ENCODE measurements at places on chromosomes 11 and 22.
A peak's percentile ranks its signal among the peaks of the same experiment; 100 is the strongest.

DNA sequence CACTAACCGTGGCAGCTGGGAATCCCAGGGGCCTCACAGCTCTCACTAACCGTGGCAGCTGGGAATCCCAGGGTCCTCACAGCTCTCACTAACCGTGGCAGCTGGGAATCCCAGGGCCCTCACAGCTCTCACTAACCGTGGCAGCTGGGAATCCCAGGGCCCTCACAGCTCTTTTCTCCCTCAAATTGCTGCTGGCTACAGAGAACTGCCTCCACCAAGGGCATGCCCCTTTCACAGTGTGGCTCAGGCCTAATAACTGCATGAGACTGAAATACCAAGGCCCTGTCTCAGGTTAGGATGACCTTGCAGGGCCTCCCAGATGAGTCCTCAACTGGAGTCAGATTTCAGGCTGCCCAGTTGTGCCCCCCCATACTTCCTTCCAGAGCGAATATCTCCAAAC is 35.1 kb upstream of the GGTLC2 start:
- no peak for DNase-seq

- DNase-seq: peak; percentile 54
These were observed 4.2 kb upstream of the ANO1 start for GRCh38 chr11:70073871-70074371.

DNA sequence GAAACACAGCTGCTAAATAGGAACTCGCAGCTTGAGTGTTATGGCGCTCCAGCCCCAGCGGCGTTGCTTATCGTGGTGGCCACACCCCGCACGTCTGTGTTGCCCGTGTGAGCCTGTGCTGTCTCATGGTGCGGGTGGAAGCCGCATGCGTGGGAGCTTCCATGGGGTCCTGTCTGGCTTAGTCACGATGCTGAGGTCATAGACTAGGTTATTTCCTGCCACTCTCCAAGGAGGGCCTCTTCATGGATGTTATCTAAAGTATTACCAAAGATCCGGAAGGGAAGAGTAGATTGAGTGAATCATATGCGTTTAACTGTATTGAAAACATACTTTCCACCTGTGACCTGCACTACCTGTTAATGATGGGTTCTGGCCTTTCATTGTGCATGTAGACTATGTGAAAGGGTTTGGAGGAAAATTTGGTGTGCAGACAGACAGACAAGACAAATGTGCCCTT is 21.7 kb downstream of the CTTN start:
- DNase-seq: no peak

DNA sequence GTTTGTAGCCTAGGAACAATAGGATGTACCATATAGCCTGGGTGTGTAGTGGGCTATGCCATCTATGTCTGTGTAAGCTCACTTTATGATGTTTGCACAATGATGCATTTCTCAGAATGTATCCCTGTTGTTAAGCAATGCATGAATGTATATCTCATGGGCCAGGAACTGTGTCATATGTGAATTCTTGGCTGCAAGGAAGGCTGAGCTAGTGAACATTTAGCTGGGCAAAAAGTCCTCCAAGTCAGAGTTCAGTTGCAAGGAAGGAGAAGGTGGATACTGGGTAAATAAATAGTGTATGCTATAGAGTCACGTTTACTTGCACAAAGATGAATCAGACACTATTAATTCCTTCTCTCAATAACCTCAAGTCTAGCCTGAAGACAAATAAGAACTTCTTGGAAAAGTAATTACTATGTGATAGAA is 136.1 kb downstream of the EHF start:
- no peak for DNase-seq

GRCh38 chr22:29559853-29560252 is 6.3 kb upstream of the THOC5 start:
- no peak for DNase-seq

- DNase-seq: peak; percentile 89
These were observed 43.6 kb downstream of the CACNG2 start for GRCh38 chr22:36659762-36660509.

DNA sequence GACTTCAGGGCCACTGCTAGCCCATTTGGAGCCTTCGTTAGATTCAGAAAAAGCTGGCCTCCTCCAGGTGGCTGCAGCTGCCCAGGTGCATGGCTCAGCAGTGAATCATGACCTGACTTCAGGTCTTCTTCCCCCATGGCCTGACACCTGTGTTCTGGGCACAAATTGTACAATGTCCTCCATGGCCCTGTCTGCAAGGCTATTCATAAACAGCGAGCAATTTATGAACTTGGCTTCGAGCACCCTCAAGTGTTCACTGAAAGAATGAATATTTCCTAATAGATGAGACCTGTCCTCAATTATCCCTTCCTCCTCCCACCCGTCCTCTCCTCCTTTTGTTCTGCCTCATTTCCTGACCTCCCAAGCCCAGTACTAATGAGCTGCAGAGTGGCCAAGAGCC is 12.2 kb upstream of the VPS37C start:
- DNase-seq: peak; percentile 38

GRCh38 chr22:29291215-29291614 is 15.2 kb upstream of the GAS2L1 start:
- DNase-seq: no peak

- DNase-seq: no peak
These were observed 569.8 kb upstream of the B3GAT1 start for GRCh38 chr11:134981835-134982234.

GRCh38 chr11:99522467-99523173 is 501.9 kb downstream of the CNTN5 start:
- DNase-seq: peak; percentile 8

DNA sequence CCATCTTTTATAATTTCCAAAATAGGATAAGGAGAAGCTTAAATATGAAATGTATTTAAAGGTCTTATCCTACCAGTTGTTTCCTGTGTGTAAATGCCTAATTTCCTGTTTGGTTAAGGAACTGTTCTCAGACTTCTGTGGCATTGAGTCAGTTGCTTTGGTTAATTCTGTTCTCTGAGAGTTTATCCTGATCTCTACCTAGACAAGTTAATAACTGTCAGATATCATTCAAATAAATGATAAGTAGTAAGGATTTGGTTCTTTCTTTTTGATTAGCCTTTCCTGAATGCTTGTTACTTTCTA is 39.5 kb downstream of the CTNND1 start:
- no peak for DNase-seq

- DNase-seq: no peak
These were observed 2.6 kb downstream of the AP1B1 start for GRCh38 chr22:29385748-29386147.

DNA sequence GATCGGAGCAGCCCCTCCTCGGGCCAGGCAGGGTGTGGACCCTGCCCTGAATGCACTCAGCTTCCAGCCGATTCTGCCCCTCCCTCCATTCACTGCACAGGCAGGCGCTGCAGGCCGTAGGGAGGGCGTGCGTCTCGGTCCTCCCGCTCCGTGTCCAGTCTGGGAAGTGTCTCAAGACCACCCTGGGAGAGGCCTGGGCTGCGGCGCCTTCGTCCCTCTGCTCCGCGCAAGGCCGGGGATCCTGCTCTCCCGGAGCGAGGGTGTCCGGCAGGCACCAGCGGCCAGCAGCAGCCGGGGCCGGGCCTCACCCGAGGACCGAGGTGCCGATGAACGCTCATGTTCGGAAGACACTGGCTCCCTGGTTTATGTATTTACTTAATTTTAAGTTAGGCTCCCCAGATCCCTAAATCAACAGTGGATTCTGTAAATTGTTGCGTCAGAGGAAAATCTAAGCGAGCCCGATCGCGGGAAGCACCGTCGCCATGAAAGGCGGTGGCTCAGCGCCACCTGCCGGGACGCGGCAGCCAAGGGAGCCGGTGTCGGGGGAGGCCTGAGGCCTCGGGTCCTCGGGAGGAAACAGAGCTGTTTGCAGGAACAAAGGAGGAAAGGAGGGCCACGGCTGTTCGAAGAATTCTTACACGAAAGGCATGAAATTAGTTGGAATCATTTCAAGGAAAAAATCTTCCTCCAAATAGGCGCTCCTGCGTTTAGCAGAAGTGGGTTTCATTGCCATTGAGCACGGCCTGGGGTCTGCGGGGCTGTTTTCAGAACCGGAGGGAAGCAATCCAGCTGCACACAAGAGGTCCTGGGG is 195.3 kb downstream of the BRD1 start:
- peak; percentile 82 for DNase-seq

DNA sequence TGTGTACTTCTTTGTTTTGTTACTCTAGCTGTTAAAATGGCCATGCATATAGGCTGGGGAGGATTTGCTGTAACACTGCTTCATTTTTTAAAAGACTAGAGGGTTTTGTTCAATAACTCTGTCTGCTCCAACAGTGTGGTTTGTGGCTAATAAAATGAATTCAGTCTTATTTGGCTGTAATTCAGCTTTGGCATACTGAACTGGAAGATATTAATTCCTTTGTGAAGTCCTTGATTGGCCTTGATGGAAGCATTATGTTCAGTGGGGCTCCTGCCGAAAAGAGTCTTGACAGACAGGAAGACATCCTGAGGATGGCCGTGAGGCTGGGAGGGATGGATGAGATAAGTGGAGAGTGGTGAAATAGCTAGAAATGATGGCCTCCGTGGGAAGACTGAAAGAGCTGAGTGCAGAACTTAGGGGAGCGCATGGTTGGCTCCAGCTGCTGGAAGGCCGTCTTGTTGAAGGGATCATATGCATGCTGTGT is 44.8 kb upstream of the MYO18B start:
- no peak for DNase-seq

GRCh38 chr22:26302726-26303125 is 126.3 kb upstream of the ASPHD2 start:
- no peak for DNase-seq

DNA sequence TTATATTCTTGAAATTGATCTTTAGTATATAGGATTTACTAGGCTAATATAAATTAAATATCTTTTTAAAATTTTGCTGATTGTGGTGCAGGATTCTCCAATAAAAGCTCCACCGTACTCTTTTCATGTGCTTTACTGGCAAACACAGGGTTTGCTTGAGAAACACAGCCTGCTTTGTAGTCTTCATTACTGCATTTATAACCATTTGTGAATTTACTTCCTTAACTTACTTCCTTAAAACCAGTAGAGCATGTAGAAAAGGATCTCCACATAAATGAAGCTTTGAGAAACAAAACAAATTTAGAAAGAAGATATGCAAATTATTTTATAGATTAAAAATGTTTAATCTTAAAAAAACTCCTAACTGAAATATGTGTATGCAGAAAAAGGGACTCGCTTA is 28.8 kb downstream of the SWAP70 start:
- DNase-seq: no peak

- DNase-seq: no peak
These were observed 61.6 kb upstream of the PLET1 start for GRCh38 chr11:112322173-112322790.

- peak; percentile 34 for DNase-seq
These were observed 400.2 kb downstream of the MN1 start for GRCh38 chr22:27401321-27401720.

- DNase-seq: no peak
These were observed 802.5 kb downstream of the DLG2 start for GRCh38 chr11:84824624-84825023.

GRCh38 chr11:30585125-30585891 is 845 bp downstream of the MPPED2 start:
- peak; percentile 17 for DNase-seq

GRCh38 chr11:74577624-74578396 is 14.6 kb upstream of the POLD3 start:
- DNase-seq: no peak

DNA sequence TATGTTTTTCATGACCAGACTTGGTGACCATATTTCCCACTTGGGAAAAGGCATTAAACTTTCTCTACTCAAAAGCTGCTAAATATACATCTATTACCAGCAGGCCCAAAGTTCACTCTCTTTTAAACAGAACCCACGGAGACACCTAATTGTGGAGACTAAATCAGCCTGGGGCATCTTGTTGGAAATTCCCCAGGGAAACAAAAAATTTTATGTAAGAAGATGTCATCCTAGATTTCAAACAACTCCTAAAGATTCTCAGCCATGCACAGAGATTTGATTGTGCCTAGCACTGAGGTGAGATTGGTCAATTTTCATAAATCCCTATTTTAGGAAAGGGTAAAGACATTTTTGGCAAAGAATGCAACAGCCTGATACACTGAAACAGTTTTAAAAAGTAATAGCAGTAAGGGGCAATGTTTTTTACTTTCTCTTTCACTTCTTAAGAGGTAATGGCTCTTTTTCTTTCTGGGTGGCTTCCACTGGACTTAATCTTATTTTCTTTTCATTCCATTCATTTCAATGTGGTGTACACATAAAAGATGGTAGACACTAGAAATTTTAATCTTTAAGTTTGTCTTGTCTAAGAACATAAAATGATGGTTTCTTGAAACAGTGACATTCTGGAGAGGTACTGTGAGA is 9.6 kb downstream of the OR52N2 start:
- no peak for DNase-seq

DNA sequence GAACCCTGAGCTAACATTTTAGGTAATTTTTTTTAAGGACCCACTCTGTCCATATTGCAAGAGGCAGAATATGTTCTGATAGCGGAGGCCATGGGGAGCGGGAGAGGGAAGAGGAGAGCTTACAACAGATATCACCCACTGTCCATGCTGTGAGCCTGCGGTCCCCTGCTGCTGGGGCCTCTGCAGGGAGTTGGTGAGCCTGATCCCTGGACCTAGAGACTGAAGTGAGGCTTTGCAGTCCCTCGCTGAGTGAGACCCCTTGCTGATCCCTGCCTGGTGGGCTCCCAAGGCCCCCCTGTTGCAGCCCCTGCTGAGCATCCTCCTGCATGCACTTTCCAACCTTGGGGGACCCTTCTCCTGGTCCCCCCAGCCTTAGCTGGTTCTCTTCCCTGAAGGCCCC is 12.5 kb downstream of the MIF start:
- DNase-seq: no peak

GRCh38 chr11:77130763-77131513 is 2.9 kb downstream of the MYO7A start:
- DNase-seq: peak; percentile 69

- DNase-seq: peak; percentile 41
These were observed 18.9 kb upstream of the PISD start for GRCh38 chr22:31680861-31681341.

DNA sequence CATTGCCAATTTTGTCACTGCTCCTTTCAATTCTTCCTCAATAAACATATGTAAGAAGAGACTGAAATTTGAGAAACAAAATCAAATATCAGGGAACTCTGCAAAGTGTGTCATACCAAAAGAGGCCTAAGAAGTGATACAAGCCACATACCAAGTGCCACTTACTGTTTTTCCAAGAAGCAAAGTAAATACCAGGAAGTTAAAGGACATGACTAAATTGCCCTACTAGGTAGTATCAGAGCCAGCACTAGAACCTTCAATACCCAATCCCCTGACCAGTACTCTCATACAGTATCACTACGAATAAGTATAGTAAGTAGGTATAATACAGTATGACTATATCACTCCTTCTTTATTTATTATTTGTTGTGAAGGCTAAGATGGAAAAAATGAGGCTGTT is 13.6 kb downstream of the MAML2 start:
- DNase-seq: no peak

GRCh38 chr11:64720640-64721358 is 2.2 kb downstream of the NRXN2 start:
- no peak for DNase-seq

- peak; percentile 28 for DNase-seq
These were observed 723.0 kb downstream of the KCNA4 start for GRCh38 chr11:29293825-29294224.

GRCh38 chr22:34866495-34867131 is 199.3 kb upstream of the ISX start:
- DNase-seq: no peak

Data from AG08396 (cell line).